H7 (cell line): ENCODE measurements at places on chromosomes 7 and 10. TPM values are rescaled to one million over a fixed set of nuclear protein-coding genes. Genes with fewer than 3 reads are reported as not detected.

GRCh38 chr10:17785276-17785930 is 23.7 kb upstream of the MRC1 start:
- no peak for DNase-seq

GRCh38 chr10:788796-789748 is 99.6 kb upstream of the DIP2C start:
- peak; percentile 97 for DNase-seq

GRCh38 chr10:71075759-71076472 is 136.5 kb upstream of the UNC5B start:
- DNase-seq, result peak; percentile 33

- DNase-seq, result no peak
Measured at GRCh38 chr10:11245095-11245479, 227.4 kb downstream of the CELF2 start.

DNA sequence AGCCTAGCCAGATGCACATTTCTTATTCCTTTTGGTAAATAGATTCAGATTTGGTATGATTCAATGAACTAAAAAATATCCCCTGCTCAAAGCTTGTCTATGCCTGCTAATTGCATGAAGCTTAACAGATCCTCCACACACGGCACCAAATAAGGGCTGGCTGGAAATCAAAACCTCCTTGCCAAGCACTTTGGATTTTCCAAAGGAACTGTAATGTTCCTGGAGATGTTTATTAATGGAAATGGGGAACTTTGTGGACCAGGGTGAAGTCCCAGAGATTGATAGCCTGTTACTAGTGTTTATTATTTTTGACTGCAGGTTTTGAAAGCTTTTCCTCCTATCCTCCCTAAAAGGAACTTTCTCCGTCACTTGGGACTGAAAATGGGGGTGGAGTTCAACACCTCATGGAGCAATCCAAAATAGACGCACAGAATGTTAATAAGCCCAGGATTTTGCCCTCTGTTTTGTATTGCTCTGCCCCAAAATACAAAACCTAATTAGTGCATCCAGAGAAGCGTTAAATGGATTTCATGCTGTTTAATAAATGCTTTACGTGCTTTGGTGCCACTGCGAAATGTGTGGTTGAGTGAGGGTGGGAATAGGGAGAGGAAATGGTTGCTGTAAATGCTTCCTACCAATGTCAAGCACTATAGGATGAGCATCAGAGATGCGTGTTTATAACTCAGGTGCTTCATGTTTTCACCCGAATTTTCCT is 1027.7 kb downstream of the LRMDA start:
- DNase-seq, result no peak

- DNase-seq, result no peak
Measured at GRCh38 chr10:20616918-20617810, 279.9 kb downstream of the NEBL start.

- peak; percentile 60 for DNase-seq
Measured at GRCh38 chr7:117872561-117873309, 506 bp downstream of the CTTNBP2 start.

DNA sequence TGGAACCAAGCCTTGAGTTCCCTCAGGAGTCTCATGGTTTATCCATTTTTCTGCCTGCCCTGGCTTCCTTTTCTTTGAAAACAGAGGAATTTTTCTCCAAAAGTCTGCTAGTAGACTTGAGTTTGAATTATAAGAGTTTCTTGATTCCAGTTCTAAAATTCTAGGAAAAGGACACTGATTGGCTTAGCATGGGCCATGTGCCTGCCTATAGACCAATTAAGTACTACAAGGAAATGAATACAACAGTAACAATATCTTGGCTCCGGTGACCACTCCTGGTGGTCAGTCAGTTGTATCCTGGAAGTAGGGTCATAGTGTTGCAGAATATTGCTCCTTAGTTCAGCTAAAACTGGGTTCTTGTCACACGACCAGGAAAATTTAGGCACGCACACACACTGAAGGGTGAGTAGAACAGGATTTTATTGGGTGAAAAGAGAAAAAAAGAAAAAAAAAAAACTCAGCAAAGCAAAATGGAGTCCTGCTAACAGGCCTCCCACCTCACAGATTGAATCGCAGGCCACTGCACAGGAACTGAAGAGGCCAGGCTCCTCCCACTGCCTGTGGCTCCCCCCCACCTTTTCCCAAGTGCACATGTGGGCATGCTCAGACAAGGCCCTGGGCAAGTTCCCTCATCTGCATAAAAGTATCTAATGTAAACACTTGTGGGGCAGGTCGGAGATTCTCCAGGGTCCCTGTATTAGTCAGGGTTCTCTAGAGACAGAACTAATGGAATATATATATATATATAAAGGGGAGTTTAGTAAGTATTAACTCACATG is 155.1 kb downstream of the LYZL1 start:
- no peak for DNase-seq

GRCh38 chr10:36191009-36191408 is 548.9 kb upstream of the FZD8 start:
- no peak for DNase-seq

DNA sequence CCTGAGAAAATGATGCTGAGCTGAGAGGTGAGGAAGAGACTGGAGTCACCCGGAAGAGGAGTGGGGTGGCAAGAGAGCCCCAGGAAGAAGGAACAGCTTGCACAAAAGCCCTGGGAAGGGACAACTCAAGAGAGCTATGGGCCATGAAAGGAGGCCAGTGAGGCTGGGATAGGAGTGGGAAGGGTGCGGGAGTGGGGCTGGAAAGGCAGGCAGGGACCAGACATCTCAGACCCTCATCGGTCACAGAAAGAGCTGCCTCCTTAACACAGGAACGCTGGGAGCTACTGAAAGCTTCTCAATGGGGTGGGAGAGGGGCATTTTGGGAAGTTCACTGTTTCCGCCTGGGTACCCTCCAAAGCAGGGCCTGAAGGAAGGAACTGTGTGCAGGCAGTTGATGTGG is 122.0 kb upstream of the UNC5B start:
- DNase-seq, result no peak

Gene GIMAP6
- not detected in 2 replicates for total RNA-seq

Gene PGAM2
- 2.7 and 4.5 TPM in 2 replicates for total RNA-seq

Gene SUPV3L1
- 38.7 and 45.1 TPM in 2 replicates for total RNA-seq

Gene TYW1
- 16.6 and 17.9 TPM in 2 replicates for total RNA-seq
